ENCODE measurements at places on chromosomes 6 and 20. TPM values are rescaled to one million over a fixed set of nuclear protein-coding genes. Genes with fewer than 3 reads are reported as not detected.

DNA sequence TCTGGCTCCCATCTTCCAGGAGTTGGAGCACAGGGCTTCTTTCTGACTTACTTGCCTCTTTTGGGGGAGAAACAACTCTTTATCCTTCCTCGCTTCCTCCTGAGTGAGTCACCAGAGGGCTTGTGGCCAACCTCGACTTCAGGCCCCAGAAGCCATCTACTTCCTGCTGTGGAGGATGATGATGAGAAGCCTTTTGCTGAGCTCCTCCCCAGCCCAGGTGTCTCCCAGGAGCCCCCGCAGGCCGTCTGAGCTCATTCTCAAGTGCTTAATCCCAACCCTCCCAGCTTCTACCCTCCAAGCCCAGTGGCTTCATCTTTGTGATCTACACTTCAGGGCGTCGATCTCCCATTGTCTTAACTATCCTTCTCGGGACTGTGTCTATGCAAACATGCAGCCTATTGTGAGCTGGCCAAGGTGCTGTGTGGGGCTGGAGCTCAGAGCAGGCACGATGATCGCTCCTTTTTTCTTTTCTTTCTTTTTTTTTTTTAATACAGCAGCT lies 27.9 kb downstream of the SDCBP2 start:
- no peak for DNase-seq

GRCh38 chr6:52635049-52635577 lies 35.8 kb upstream of the TMEM14A start:
- DNase-seq, result no peak

Gene BRD2
- 110 TPM for polyA plus RNA-seq

Gene GGTLC1
- polyA plus RNA-seq, result not detected

Gene OR2H1
- polyA plus RNA-seq, result not detected

DNA sequence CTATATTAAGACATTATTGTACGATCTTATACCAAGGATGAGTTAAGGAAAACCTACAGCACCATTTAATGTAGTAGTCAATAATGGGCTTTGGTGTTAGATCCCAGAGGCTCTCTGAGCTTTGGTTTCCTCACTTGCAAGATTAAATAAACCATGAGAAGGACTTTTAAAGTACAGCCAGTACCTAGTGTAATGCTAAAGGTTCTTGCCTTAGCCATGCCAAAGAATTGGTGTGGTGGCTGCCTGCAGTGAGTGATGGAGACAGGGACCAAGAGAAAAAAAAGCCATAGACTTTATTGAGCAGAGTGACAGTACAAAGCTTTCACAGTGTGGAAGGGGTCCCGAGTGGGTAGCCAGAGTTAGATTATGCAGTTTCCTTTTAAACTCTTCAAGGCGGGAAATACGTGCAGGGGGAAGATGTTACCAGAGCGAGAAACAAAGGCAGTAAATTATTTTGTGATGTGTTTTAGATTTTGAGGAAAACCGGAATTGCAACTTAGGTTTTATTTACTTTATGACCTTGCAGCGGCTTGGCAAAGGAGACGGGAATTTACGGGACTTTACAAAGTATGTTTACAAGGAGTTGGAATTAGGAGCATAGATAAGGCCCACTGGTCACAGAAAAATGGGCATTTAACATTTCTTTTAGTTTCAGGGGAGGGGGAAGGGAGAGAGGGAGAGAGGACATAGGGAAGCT lies 100.4 kb downstream of the MYO6 start:
- no peak for DNase-seq

GRCh38 chr20:3470208-3470626 lies 601 bp upstream of the ATRN start:
- DNase-seq, result no peak

- no peak for DNase-seq
These were observed 3.5 kb downstream of the TBPL1 start for GRCh38 chr6:133956416-133957049.

DNA sequence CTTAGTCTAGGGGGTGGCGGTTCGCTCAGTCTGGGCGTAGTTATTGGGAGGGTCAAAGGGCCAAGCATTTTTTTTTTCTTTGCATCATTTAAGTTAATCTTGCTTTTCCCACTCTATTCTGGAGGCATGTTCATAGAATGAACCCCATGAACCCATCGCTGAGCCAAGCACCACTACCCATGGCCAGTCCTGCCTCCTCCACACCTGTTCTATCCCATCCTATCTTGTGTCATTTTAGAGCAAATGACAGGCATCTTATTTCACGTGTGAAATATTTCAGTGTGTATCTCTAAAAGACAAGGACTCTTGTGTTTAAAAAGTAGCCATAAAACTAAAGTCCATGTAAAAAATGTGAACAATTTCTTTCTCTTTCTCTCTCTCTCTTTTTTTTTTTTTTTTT lies 13.9 kb downstream of the SRC start:
- DNase-seq, result no peak

DNA sequence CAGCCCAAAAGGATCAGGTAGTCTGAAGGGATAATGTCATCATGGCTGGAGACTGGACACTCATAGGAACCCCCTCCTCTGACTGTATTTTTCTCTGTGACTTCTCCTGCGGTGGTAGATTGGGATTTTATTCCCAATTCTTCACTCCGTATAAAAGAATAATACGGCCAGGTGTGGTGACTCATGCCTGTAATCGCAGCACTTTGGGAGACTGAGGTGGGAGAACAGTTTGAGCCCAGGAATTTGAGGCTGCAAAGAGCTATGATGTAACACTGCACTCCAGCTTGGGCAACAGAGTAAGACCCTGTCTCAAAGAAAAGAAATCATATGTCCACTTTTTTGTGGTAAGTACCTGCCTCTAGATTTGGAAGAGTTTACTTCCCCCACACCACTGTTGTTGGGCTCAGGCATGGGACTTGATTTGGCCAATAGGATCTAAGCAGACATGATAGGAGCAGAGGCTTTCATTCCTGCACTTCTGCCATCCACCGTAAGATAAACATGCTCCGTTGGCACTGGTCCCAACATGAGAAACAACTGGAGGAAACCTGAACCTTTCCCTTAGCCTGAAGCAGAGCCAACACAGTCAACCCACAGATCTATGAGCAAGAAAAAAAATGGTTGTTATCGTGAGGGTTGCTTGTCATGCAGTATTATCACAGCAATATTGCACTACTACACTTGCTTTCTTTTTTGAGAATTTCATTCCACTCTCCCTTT lies 82.0 kb downstream of the JPH2 start:
- DNase-seq, result peak; percentile 74

GRCh38 chr6:130965656-130966055 lies 97.4 kb downstream of the EPB41L2 start:
- DNase-seq, result no peak

Gene ASIP
- polyA plus RNA-seq, result not detected

Gene CLPSL1
- not detected for polyA plus RNA-seq

Gene CRYBG1
- 1.8 TPM for polyA plus RNA-seq

- no peak for DNase-seq
These were observed 4.9 kb downstream of the PREP start for GRCh38 chr6:105397987-105398386.

DNA sequence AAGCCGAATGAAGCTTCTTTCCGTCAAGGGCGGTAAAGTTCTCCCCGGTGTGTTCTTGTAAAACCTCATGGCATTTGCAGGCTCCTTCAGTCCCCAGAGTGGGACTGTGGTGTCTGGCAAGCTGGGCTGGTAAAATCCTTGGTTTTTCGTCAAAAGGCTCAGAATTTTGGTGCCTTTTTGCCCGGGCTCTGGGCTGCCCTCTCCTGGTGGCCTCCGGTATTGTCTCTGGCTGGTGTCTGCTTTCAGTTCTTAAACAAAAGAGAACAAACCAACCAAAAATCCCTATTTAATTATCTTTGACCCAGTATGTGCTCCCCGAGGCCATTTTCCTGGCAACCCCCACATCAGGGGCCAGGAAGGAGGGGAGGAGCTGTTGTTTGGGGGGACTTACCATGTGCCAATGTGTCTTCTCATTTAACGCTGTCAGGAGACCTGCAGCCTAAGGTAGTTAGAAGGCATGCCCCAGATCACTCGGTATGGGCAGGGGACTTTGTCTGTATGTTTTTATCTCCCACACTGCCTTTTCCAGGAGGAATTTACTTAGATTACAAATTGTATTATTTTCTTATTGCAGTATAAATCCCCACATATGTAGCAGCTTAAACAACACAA lies 11.1 kb downstream of the CDH4 start:
- no peak for DNase-seq

GRCh38 chr20:4569865-4570264 lies 151.8 kb upstream of the PRND start:
- DNase-seq, result no peak

Gene MLIP
- not detected for polyA plus RNA-seq

GRCh38 chr6:39896701-39897100 lies 37.6 kb downstream of the MOCS1 start:
- no peak for DNase-seq

- no peak for DNase-seq
These were observed 136.2 kb downstream of the GMPR start for GRCh38 chr6:16374461-16375200.

GRCh38 chr20:19453862-19454261 lies 241.4 kb downstream of the SLC24A3 start:
- DNase-seq, result no peak

DNA sequence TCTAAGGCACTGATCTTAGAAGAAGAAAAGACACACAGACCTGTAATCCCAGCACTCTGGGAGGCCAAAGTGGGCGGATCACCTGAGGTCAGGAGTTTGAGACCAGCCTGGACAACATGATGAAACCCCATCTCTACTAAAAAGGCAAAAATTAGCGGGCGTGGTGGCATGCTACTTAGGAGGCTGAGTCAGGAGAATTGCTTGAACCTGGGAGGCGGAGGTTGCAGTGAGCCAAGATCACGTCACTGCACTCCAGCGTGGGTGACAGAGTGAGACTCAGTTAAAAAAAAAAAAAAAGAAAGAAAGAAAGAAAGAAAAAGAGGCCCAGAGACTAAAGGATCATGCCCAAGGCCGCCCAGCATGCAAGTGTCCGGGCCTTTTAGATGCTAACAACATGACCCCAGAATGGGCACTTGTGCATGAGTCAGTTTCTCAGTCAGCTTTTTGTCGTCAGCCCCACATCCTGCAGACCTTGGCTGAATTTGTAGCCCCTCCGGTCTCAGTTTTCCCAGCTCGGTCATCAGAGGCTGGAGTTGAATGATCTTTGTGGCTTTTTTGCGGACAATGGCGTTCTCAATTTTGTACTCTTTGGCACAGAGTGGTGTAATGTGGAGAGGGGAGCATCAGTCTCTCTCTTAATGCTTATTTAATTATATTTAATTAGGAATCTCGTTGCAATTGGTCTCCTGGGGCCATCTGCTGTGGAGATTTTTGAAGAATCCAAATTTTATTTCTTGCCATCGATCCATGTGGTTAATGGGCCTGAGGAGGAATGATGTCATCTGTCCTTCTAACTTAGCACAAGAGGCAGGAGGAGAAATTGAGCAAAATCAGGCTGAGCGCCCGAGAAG lies 30.6 kb upstream of the APCDD1L start:
- no peak for DNase-seq

- DNase-seq, result no peak
These were observed 70.2 kb downstream of the PERP start for GRCh38 chr6:138037009-138037504.

Gene HTR1B
- 1.5 TPM for polyA plus RNA-seq

Gene POLR1H
- 25.0 TPM for polyA plus RNA-seq

GRCh38 chr20:16434062-16434664 lies 139.1 kb downstream of the KIF16B start:
- DNase-seq, result no peak

GRCh38 chr6:137874204-137875057 lies 7.4 kb downstream of the TNFAIP3 start:
- no peak for DNase-seq

- no peak for DNase-seq
These were observed 18.9 kb downstream of the C6orf132 start for GRCh38 chr6:42123379-42124103.

Gene DDO
- polyA plus RNA-seq, result 0.67 TPM

GRCh38 chr6:165456286-165456685 lies 146.9 kb upstream of the C6orf118 start:
- no peak for DNase-seq

Gene PHF20
- polyA plus RNA-seq, result 30.6 TPM

Gene SNAP25
- polyA plus RNA-seq, result 5.3 TPM

Gene DNAH8
- not detected for polyA plus RNA-seq

- DNase-seq, result no peak
These were observed 8.7 kb upstream of the NFATC2 start for GRCh38 chr20:51551186-51551585.

Gene SYCP2
- polyA plus RNA-seq, result 0.24 TPM

Gene KHDC1
- 5.9 TPM for polyA plus RNA-seq

- DNase-seq, result no peak
These were observed 10.9 kb downstream of the LRRC1 start for GRCh38 chr6:53805725-53806124.

DNA sequence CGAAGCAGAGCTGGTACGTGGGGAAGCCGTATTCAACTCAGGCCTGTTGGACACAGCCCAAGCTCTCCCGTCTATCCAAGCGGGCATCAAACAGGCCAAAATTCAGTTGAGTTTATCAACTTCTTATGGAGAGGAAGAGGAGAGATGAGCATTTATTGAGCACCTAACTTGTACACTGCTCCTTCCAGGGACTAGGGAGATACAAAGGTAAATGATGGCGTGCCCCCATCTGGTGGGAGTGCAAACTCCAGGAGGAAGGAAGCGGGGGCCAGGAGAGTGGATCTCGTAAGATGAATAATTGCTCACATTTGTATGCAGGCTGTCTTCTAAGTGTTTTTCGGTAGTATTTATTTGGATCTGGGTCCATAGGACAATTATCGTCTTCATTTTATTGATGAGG lies 146.6 kb downstream of the SOBP start:
- no peak for DNase-seq

- DNase-seq, result no peak
These were observed 142.1 kb downstream of the MYB start for GRCh38 chr6:135323202-135323668.

Gene ISM1
- not detected for polyA plus RNA-seq
